Activated naive CD8-positive, alpha-beta T cell treated with anti-CD3 and anti-CD28 coated beads, Interleukin-2, amount 10 ng/mL, durations not matched to agents 7 days and 5 days (primary cell): ENCODE measurements at places on chromosomes 16 and 17. TPM values are rescaled to one million over a fixed set of nuclear protein-coding genes. Genes with fewer than 3 reads are reported as not detected.

SOST gene
- not detected for total RNA-seq

GNG13 gene
- not detected for total RNA-seq

KRTAP2-1 gene
- total RNA-seq, result not detected

STH gene
- not detected for total RNA-seq

CPPED1 gene
- 9.7 TPM for total RNA-seq

LRRC37A gene
- total RNA-seq, result 7.6 TPM

GAST gene
- not detected for total RNA-seq

PERCC1 gene
- 1.2 TPM for total RNA-seq

ASPHD1 gene
- 0.42 TPM for total RNA-seq

KCNG4 gene
- not detected for total RNA-seq

NOG gene
- 2.8 TPM for total RNA-seq

CNTNAP4 gene
- not detected for total RNA-seq

TELO2 gene
- 57.1 TPM for total RNA-seq

DHRS7C gene
- total RNA-seq, result not detected

CCDC154 gene
- 6.5 TPM for total RNA-seq

NOL11 gene
- 48.9 TPM for total RNA-seq

RAD51C gene
- 45.7 TPM for total RNA-seq

NDUFB10 gene
- total RNA-seq, result 115 TPM

PRDM7 gene
- not detected for total RNA-seq

KRT12 gene
- not detected for total RNA-seq

GSG1L gene
- total RNA-seq, result not detected

ANKS4B gene
- total RNA-seq, result not detected

ITGAE gene
- total RNA-seq, result 48.1 TPM

MYH1 gene
- total RNA-seq, result not detected

RHOT1 gene
- total RNA-seq, result 30.0 TPM

ERBB2 gene
- 6.6 TPM for total RNA-seq

DLG4 gene
- 22.4 TPM for total RNA-seq
